ENCODE measurements at places on chromosomes 7 and 10. TPM values are rescaled to one million over a fixed set of nuclear protein-coding genes. Genes with fewer than 3 reads are reported as not detected.

The NUPR2 gene
- total RNA-seq = not detected

The NUDCD3 gene
- total RNA-seq = 149 TPM

The RSPH10B gene
- not detected for total RNA-seq

DNA sequence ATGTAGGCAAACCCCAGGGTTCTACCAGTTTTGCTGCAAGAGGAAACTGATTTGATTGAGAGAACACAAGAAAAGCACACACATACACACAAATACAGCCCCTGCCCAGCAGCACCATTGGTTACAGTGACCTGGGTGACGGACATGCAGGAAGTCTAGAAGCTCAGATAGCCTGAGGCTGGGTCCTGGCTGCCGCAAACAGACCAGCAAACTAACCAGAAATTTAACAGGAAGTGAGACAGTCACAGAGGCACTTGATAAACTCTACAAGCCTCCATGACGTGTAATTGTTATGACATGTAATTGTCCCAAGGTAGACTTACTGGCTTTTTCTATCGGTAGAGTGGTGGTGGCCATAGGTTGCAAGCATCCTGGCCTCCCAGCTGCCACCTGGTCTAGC lies 58.9 kb downstream of the PRKAR2B start:
- DNase-seq = peak; percentile 76

DNA sequence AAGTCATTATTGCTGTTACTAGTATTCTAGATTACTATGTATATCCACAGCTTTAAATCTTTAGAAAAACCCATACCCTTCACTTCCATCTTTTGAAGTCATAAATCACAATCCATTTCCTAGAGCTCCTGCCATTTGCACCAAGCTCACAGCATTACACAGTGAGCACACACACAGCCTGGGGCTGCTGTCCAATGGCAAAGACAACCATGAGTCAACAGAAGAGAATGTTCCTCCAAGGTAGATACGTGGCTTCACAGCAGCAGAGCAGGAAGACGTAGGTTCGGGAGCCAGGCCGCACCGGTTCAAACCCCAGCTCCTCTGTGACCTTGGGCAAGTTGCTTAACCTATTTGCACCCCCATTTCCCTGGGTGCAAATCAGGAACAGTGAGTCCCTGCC lies 234.6 kb downstream of the DIP2C start:
- DNase-seq = peak; percentile 53

The CRHR2 gene
- total RNA-seq = not detected

DNA sequence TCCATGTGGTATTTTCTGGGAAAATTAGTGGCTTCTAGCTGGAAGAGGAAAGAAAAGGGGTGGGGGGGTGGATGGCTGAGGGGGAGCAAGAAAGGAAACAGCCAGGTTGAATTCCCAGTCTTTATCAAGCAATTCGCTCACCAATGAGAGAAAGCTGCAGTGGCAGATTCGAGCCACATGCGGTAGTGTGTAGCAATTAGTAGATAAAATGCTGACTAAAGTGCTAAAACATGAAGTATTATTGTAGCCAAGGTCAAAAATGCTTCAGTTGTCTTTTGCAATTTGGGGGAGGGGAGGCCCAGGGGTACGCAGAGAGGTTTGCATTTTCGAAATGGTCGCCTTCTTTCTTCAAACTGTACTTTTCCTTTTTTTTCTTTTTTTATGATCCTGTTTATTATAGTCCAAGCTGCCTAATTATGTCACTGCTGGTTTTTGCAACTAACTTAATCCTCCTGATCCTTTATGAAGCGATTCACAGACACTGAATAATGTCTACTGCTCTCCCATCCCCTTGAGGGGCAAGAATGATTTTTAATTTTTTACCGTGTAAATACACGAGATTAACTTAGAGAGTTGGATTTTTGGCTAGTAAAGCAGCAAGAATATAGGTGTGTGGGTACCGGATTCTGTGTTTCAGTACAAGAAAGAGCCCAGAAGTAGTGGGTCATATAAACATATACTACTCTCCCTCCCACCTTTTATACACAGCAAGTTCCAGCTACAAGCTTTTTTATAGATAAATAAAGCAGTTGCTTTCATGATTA lies 3.6 kb upstream of the ARID5B start:
- DNase-seq = no peak

DNA sequence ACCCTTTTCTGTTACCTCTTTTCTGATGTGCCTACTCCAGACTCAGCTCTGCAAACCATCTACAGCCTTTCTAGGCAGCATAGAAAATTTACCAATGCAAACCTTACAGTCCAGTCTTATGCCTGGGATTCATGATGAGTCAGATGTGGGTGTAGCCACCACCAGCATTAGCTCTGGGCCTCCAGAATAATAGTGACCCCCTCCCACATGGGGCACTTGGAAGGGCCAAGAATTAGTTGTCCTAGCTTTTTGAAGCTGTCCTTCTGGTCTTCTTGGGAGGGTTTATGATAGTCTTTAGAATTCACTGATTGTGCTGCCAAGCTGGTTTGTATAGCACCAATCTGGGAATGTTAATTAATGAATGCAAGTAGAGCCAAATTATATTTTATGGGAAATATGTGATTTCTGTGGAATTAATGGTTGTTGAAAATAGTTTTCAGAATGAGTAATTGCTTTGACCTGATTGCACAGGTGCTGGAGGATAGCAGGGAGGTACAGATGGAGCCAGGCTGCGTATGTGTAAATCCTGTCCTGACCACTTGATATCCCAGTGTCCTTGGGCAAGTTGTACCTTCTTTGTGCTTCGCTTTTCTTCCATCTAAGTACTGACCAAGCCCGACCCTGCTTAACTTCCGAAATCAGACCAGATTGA lies 94.8 kb downstream of the CPED1 start:
- peak; percentile 45 for DNase-seq

Measured in PC-9 (cell line).